A172 (cell line): ENCODE measurements at places on chromosomes 1 and 21. TPM values are rescaled to one million over a fixed set of nuclear protein-coding genes. Genes with fewer than 3 reads are reported as not detected.

- DNase-seq, result no peak
Measured at GRCh38 chr1:159181328-159182024, 10.1 kb downstream of the CADM3 start.

DNA sequence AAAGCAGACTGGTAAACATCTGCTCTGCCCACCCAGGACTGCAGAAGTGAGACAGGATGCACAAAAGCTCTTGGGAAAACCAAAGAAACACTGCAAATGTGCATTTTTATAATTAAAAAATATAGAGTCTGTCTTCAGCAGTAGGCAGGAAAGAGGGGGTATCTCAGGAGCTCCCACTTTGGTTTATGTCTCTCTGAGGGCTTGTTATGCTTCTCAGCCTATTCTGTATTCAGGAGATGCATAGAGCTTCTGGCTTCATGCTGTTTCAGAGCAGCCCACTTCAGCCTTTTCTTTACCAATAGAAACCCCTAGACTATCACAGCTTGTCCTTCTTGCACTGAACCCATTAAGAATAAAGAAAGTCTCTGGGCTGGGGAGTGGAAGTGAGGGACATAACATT lies 148.0 kb downstream of the ROR1 start:
- DNase-seq, result no peak

- no peak for DNase-seq
Measured at GRCh38 chr1:102661481-102661880, 446.8 kb downstream of the COL11A1 start.

GRCh38 chr1:186869526-186870228 lies 40.9 kb downstream of the PLA2G4A start:
- DNase-seq, result no peak

- no peak for DNase-seq
Measured at GRCh38 chr1:169594391-169594790, 8.1 kb upstream of the F5 start.

DNA sequence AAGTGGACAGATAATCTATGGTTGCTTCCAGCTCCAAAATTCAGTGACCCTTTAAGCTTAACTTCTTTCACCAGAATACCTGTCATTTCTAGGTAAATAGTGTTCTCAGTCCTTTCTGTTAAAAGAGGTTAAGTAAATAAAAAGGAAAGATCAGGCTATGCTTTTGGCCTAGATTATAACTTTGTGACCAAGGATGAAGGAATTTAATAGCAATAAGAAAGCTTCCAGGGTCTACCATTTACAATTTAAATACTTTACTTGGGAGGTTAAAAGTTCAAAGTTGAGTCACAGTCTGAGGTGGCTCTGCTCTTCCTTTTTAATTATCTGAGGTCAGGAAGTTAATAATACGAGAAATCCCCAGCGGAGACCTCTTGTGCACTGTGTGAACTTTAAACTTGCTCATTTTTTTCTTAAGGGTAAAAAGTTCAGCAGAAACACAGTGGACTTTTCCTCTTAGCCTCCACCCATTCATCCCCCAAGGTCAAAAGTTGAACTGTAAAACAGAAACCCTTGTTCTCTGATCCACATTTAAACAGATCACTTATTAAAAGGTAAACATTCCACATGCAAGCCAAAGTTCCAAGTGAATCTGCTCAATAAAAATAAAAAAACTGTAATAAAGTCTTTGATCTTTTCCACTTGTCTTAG lies 187.1 kb downstream of the NRIP1 start:
- peak; percentile 38 for DNase-seq

The FAM43B gene
- total RNA-seq, result 0.09 and 0.12 TPM in 2 replicates

- DNase-seq, result no peak
Measured at GRCh38 chr1:18299441-18300338, 181.0 kb upstream of the KLHDC7A start.

DNA sequence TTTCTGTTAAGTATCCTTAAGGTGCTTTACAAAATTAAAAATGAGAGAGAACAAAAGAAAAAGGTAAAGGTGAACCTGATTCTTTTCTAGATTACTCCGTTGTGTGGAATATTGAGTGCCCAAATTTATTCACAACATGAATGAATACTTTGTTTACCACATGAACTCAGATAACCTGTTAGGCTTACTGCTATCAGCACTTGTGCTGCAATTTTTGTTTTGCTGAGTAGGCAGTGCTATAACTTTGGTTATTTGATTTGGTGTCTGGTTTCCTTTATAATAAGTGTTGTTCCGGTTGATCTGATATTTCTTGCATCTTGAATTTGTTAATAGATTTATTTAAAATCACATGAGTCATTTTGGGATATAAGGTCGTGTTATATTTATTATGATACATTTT lies 195.9 kb downstream of the NEGR1 start:
- DNase-seq, result no peak

- no peak for DNase-seq
Measured at GRCh38 chr1:29828526-29829447, 592.5 kb downstream of the PTPRU start.

DNA sequence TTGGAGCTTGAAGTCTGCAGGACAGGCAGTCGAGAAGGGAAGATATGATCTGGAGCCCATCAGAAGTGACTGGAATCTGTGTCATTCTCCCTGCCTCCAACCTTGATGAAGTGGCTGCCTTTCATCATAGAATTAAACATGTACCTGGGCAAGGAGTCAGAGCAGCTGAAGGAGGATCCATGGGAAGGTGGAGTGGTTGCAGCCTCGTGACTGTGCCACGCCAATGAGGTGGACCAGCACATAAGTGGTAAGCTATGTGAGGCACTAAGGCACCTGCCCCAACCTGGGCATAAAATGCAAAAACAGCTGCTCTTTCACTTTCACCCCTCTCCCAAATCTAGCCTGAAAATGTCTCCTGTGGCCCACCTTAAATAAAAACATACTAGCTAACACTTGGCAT lies 7.3 kb downstream of the SLC22A15 start:
- DNase-seq, result no peak

DNA sequence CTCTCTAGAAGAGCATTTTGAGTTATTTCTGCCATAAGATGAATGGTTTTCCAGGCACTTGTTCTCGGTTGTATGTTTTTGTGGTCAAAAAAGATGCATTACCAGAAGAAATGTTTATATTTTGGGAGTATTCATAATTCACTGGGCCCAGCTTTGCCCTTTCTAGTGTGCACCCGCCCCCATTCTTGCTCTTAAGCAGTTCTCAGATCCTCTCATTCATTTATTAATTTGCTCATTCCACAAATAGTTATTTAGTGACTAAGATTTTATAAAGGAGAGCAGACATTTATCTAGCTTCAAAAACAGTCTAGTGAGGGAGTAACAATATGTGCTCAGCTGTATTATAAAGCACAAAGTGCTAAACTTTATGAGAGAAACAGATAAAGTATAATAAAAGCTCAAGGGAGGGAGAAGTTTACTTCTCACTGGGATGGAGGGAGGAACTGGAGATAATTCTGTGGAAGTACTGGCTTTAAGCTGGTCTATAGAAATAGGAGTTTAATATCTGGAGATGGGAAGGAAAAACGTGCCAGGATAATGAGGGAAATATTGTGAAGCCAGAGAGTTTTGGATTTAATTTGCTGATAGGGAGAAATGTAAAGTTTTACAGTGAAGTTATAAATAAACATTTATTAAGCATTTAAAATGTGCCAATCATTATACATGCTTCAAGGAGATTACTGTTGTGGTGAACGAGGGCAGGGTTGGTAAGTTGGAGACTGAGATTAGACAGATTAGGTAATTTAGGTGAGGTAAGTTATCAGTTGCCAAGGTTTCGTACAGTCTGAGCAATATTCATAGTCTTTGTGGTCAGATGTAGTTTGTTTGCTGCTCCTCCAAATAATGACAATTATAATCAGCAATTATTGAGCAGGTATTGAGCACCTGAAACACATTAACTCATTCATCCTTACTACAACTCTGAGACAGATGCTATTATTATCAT lies 9.1 kb upstream of the MACF1 start:
- peak; percentile 54 for DNase-seq

- DNase-seq, result no peak
Measured at GRCh38 chr1:222109836-222110235, 367.9 kb upstream of the DUSP10 start.

GRCh38 chr1:181423301-181423918 lies 59.9 kb upstream of the CACNA1E start:
- DNase-seq, result peak; percentile 39

- DNase-seq, result no peak
Measured at GRCh38 chr1:205570796-205571537, 60.8 kb downstream of the ELK4 start.

The IL19 gene
- total RNA-seq, result not detected in 2 replicates

The AGBL4 gene
- not detected in 2 replicates for total RNA-seq

DNA sequence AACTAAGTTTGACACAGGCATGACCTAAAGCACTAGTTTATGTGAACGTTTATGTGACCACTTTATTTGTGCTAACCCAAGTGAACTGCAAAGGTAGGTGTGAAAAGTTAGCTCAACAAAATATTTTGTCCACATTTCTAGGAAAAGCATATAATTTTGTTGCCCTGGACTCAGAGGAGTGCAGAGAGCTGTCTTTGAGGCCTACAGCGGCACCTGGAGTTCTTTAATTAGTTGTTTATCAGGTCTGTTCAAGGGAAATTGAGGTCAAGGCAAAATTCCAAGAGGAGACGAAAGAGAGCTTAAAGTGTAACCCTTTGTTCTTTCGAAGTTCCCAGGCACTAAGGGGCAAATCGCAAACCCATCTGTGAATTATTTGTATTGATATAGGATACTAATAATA lies 1.3 kb downstream of the GIPC2 start:
- DNase-seq, result no peak

GRCh38 chr21:30232011-30232410 lies 16.1 kb upstream of the CLDN8 start:
- no peak for DNase-seq

The TACSTD2 gene
- not detected in 2 replicates for total RNA-seq

The CIART gene
- 15.2 and 25.2 TPM in 2 replicates for total RNA-seq

The BEND5 gene
- total RNA-seq, result not detected in 2 replicates

DNA sequence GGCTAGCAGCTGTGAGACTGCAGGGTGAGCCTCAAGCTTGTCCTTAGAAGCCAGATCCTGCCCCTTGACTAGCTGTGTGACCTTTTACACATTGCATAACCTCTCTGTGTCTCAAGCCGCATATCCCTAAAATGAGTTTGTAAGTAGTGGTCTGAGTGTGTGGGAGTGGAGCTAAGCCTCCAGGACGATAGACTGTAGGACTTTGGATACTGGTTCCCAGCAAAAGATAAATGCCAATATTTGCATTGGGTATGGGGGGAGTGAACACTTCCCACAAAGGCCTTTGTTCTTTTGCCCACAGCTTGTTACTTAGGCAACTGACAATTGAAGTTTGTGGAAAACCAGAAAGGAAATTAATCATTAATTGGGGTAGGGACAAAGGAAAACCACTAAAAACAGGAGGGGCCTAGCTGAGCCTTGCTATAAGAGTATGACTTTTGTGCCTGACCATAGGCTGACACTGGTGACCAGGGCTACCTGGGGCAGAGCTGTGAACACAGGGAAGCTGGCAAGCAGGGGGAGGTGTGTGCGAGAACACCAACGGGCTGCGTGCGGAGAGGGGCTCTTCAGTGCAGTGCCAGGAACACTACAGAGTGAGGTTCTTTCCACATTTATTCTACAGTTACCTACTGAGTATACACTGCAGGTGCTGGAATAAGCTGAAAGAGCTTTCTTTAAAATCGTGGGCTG lies 102.4 kb upstream of the ETV3 start:
- DNase-seq, result no peak

GRCh38 chr1:246218686-246219085 lies 288.4 kb downstream of the SMYD3 start:
- no peak for DNase-seq

GRCh38 chr1:19327301-19327700 lies 15.2 kb downstream of the SLC66A1 start:
- no peak for DNase-seq

DNA sequence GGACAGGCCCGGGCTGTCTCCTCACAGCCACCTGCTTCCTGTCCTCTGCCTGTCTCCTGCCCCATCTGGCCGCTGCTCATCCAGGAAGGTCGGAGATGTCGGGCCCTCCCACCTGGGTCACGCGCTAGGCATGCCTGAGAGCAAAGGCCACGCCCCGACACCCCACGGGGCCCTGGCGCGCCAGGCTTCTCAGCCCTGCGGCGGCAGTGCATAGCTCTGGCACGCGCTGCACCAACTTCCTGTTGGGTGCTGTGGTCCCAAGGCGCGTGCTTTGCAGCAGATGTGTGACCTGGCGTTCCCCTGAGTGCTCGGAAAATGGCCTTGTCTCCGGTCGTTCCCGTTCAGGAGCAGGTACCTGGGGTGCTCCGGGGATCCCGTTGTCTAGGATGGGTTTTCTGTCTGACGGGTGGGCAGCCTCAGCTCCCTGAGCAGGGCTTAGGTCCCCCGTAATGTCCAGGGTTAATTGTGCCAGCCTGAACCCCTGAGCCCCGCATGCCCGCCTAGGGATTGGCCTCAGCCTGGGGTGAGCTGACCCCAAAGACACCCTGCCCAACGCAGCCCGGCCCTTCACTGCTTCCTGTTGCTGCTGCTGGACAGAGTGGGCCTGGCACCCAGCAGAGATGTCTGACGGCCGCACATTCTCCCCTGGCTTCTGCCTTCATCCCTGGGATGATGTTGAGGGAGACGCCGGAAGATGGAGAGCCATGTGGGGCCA lies 19.4 kb upstream of the KCNAB2 start:
- DNase-seq, result peak; percentile 14

- no peak for DNase-seq
Measured at GRCh38 chr1:54883349-54884102, 3.5 kb downstream of the DHCR24 start.

The TRIM17 gene
- not detected in 2 replicates for total RNA-seq

- no peak for DNase-seq
Measured at GRCh38 chr1:18666317-18666920, 35.8 kb downstream of the PAX7 start.

- DNase-seq, result no peak
Measured at GRCh38 chr1:151143057-151143435, 3.4 kb downstream of the SEMA6C start.
